ENCODE measurements at places on chromosomes 12 and 14.
A peak's percentile ranks its signal among the peaks of the same experiment; 100 is the strongest.

DNA sequence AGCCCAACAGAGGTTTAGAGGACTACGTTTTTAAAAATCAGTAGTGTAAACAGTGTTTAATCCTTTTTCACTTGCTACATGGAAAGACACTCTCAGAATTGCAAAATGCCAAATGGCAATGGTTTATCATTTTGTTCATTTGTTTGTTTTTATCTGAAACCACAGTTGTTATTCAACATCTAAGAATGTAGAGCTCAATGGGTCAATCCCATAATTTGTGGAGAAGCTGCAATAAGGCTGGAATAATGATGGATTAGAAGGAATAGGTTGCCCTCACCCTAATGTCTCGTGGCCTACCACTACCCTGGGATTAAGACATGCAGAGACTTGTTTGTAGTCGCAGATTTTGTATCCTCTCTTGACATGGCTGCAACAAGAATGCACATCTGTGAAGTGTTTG, 115.7 kb downstream of the LLPH start:
- no peak for DNase-seq

DNA sequence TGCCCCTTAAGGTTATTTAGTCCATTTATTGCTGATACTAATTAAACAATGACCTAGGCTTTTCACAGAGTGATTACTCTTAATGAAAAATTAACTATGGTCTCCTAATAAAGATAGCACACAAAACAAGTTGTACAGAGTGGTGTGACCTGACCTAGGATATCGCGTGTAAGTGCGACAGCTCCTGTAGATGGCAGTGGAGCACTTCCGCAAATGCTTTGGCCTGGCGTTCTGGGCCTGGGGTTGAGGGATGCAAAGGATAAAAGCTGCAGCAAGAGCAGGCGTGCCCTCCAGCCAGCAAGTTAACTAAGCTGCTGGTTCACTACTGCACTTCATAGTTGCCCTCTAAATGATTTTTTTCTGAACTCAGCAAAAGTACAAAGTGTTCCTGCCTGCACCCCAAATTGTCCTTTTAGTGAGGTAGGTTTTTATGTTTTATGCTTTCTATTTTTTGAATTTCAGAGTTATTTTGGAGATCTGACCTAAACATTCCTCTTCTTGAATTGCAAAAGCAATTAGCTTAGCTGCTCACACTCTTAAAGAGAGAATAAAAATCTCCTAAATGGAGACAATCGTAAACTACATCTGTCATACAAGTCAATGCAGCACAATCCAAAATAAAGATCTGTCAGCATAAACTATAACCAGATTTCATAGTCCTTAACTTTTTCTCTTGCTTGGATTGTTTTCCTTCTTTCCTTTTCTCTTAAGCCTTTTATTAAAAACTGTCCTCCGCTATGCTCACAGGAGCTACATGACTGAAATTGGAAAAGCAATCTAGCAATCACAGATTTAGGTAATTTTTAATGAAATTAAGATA, 379.6 kb downstream of the LRIG3 start:
- DNase-seq, result no peak

- DNase-seq, result no peak
Observed at GRCh38 chr12:29838768-29839167, 55.0 kb upstream of the TMTC1 start.

- no peak for DNase-seq
Observed at GRCh38 chr12:123971449-123971769, 1.2 kb downstream of the CCDC92 start.

DNA sequence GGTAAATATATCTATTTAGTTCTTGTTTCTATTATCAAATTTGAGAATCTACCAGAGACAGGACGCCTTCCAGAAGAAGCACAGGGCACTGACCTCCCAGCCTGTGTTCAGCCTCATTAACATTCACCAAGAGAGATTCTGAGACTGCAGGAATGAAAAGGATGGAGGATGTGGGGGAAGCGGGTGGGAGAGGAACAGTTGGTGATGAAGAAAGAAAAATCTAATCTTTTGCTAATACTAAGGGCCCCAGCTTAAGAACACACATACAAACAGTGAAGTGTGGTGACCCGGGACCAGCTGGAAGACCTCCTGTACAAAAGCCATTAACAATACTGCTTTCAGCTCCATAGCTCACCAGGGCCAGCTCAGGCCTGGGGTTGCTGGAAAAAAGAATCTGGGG, 160.5 kb downstream of the NUAK1 start:
- DNase-seq, result peak; percentile 56

Measured in kidney epithelial cell (primary cell).